ENCODE measurements at places on chromosomes 12 and 14.

DNA sequence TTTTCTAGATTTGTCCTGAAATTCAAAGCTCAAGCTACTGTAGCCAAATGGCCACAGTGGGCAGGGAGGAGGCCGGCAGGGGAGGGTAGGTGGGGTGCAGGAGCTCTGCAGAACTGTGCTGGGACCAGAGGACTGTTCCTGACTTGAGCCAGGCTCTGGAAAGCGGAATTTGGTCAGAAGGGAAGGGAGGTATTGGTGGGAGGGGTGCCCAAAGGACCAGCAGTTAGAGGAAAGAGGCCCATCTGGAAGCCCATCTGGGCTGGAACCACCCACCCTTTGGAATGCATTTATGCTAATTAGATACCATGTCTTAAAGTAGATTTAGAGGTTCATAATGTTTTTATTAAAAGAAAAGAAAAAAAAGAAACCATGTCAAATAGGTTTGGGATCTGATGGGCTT, 24.5 kb upstream of the JPH4 start:
- no peak for DNase-seq

DNA sequence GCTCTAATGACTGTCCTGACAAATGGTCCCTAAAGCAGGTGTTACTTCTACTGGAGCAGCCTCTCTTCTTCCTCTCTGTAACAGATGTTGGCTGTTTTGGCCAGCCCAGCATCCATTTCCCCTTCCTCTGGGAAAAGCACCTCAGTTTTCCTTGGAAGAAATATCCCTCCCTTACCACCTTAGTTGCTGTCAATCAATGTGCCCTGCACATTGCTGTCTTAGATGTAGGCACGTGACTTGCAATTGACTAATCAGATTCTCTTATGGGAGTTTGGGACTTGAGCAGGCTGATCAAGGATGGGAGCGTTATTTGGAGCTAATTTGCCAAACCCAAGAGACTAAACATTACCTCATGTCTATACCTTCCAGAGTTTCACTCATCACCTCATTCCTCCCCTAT, 12.0 kb upstream of the TMED2 start:
- DNase-seq = no peak

DNA sequence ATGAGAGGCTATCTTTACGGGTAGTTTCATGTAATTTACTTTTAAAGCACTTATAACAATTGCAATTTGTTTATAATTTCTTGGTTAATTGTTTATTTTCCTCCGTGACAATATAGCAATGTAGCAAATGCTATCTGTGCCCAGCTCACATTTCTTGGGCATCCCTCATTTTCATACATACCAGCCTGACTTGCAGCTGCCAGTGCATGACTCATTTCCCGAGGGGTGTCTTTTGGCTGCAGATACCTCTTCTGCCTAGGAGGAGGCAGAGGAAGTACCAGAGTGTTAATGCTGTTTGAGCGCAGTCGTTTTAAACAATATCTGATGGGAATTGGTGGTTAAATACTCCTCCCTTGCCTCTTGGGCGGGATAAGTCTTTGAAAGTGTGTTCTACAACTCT, 104.2 kb upstream of the ABCD2 start:
- no peak for DNase-seq

DNA sequence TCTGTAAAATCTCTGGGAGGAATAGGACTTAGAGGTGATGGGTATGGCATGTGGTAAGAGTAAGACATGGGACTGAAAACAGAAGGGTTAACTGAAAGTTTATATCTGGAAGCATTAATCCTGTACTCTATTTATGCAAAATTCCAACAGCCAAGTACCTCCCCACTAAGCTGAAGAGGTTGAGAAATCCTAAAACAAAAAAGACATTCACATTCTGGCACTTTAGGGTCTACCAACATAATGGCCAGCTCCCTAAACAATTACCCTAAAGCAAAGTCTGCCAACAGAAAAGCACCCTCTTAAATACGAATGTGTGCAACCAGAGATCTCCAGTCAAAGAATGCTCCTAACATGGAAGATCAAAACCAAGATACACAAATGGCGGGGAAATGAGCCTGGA, 87.4 kb downstream of the GTF2A1 start:
- DNase-seq = no peak

DNA sequence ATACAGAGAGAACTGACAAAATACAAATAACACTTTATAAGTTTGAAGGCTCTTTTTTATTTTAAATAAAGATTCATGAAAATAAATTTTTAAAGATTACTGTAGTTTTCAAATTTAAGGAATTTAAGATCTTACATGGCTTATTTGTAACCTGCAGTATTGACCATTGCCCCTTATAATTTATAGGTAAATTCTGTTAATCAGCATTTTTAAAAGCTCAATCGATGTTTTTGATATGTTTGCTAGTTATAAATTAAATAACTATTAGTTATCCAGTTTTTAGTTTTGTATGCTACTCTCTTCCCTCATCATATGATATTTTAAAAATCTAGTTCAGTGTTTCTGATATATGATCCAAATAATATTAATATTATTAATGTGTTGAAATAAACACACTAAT, 109.9 kb downstream of the MON2 start:
- no peak for DNase-seq

- no peak for DNase-seq
These were observed 293.1 kb upstream of the FKBP4 start for GRCh38 chr12:2501464-2502191.

DNA sequence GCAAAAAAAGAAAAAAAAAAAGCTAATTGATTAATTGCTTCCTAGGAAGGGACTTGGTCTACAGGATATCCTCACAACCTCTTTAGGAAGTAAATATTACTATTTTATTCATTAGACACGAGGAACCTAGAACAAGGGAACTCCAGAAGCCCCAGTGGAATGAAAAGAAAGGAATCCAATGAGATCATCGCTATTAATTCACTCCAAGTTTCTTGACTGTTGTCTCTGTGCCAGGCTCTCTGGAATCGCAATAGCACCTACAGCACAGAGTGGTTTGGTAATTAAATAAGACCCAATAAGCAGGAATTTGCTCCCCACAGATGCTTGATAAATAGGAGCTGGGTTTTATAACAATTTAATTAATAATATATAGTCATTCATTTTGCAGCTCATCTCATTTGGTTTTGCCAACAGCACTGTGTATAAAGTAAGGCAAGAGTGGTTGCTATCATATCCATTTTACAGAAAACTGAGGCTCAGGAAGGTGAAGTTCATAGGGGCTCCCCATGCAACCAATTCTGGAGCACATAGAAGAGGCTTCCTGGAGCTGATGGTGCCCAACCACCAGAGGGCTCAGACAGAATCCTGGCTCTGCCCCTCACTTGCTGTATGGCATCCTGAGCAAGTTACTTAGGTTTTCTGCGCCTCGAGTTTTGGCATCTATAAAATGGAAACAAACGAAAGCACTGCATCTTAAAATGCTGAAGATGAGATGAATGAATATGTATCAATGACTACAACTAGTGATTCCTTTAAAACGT, 420.2 kb downstream of the MED13L start:
- no peak for DNase-seq

DNA sequence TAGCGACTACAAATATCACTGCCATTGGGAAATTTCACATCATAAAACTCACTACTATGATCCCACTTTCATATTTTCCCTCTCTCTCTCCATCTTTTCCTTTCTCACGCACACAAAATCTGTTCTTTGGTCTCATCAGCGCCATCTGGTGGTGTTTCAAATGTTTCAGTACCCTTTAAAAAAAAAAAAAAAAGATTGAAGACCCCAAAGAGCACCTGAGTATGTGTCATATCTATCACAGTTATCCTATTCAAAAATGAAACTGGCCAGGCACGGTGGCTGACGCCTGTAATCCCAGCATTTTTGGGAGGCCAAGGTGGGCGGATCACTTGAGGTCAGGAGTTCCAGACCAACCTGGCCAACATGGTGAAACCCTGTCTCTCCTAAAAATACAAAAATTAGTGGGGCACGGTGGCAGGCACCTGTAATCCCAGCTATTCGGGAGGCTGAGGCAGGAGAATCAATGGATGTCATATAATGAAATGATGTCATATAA, 72.4 kb downstream of the TTC9 start:
- DNase-seq = peak; percentile 34

DNA sequence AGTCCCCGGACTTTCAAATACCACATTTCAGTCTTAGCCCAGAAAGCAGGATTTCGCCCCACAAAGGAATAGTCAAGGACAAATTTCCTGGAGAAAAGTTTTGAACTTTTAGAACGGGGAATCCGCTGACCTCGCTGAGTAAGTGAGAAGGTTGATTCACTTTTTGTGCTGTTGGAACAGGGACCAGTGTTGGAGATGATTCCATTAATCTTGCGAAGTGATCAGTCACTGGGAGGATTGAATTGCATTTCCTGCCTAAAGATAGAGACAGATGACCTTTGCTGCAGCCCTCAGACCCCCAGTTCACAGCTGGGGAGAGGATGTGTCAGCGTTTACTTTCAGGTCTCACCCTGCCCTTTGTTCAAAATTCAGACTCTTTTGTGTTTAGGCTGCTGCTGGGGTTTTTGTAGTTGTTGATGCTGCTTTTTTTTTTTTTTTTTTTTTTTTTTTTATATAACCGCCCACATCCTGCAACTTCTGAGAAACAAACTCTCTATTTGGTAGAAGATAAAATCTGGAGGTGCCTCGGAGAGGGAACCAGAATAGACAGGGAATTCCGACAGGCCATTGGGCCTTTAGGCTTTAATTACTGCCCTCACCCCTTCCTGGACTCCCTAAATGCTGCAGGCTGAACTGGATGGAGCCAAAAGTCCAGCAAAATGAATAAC, 9.8 kb upstream of the KDM2B start:
- no peak for DNase-seq

- DNase-seq = no peak
These were observed 4.3 kb downstream of the PUS1 start for GRCh38 chr12:131933387-131933786.

DNA sequence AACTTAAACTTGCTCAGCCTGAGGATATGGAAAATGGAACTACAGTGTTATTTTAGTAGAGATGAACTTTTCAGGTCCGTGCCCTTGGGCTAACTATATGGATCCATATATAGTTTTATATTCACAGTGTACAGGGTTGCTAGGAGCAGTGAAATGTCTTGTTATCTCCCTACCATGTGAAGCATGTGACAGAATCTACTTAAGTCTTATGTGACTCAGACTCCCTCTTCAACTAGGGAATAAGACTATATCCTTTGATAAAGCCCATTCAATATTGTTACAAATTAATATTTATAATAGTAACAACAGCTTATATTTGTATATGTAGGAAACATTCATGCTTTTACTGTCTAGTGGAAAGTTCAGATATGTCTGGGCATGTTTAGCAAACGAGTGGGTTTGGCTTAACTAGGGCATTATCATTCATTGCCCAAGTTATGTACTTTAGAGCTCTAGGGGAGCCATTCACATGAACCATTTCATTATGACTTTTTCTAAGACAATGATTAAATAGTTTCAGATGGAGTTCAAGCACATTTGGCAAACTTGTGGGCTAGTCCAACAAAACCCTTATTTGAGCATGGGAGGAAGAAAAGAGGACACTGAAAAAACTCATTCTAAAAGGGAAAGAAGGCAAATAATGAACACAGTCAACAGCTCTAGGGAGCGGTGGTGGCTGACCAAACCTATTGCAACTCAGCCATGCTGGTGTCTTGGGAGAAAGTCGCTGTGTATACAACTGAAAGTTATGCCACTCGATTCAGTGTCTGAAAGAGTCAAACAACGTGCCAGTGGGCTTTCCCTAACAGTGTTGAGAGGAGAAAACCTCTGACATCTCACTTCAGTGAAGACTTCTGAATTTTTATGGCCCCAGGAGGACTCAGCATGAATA, 305.9 kb upstream of the G2E3 start:
- DNase-seq = no peak

DNA sequence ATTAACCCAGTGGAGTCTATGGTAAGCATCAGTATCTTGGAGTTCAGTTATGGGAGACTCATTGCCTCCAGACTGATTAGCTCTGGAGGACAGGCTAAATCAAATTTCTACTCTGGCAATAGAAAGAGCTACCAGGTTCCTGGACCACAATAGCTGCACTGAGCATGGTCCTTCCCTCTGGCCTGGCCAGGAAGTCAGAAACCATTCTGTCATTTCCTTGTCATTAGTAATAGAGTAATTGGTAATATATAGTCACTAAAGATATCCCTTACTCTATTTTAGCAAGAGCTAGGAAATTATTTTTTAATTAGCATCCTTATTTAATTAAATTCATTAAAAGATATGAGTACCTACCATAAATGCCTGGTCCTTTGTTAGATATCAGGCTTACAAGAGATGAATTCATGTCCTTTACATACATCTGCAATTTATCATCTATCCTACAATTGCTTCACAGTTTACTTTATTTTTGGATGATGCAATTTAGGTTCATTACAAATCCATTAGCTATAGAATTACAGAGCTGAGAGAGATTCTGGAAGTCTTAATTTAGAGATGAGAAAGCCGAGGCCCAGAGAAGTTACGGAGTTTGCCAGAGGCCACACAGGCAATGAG, 23.7 kb upstream of the TDRD9 start:
- DNase-seq = no peak

DNA sequence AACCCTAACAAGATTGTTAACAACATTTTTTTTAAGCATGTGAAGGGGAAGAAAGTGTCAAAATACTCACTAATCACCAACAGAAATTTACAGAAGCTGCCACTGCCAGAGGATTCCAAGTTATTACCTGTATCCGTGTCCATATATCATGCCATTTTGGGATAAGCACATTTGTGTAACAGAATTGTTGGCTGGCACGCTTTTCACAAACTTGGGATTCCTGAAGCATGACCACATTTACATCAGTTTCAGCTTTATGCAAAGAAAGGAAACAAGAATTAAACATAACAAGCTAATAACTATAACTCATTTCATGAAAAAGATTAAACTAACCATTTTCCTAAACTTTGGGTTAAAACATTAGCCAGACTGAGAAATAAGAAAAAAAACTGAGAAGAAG, 5.9 kb downstream of the NEMP1 start:
- DNase-seq = no peak

GRCh38 chr12:122951406-122951805, 14.9 kb downstream of the ABCB9 start:
- DNase-seq = peak; percentile 60

- DNase-seq = peak; percentile 80
These were observed 22.4 kb downstream of the CALM1 start for GRCh38 chr14:90419200-90419599.

- no peak for DNase-seq
These were observed 6.2 kb upstream of the KIF26A start for GRCh38 chr14:104131968-104132732.

Measured in mucosa of gallbladder (tissue), 1 donor.